GM12892 (cell line): ENCODE measurements at places on chromosomes 16 and 17.

DNA sequence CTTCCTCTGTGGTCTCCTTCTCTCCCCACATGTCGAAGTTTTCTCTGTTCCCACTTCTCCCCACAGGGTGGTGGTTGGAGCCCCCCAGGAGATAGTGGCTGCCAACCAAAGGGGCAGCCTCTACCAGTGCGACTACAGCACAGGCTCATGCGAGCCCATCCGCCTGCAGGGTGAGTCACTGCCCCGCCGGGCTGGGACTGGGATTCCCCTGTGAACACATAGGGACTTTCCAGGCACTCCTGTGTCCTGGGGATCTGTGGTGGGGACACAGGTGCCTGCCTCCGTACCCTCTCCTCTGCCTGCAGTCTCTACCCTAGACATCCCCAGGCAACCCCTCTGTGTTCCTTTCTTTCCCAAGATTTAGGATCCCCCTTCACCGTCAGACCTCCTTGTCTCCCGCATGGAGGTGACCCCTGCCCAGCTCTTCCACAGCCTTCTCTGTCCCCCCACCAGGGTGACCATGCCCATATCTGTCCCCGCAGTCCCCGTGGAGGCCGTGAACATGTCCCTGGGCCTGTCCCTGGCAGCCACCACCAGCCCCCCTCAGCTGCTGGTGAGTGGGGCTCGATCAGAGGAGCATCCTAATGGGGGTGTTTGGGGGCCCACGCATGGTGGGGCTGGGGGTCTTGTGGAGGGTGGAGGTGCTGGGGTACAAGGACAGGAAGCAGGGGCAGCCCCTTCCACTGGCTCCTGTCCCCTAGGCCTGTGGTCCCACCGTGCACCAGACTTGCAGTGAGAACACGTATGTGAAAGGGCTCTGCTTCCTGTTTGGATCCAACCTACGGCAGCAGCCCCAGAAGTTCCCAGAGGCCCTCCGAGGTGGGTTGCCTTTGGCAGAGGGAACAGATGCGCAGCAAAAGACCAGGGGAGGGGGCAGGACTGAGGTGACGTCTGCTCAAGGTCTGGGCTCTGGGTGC is 5.8 kb downstream of the ITGAM start:
- DNase-seq = peak; percentile 61

- DNase-seq = no peak
These were observed 84.9 kb upstream of the GNG13 start for GRCh38 chr16:885391-885790.

- DNase-seq = no peak
These were observed 2.5 kb downstream of the TUBB3 start for GRCh38 chr16:89925596-89926079.

DNA sequence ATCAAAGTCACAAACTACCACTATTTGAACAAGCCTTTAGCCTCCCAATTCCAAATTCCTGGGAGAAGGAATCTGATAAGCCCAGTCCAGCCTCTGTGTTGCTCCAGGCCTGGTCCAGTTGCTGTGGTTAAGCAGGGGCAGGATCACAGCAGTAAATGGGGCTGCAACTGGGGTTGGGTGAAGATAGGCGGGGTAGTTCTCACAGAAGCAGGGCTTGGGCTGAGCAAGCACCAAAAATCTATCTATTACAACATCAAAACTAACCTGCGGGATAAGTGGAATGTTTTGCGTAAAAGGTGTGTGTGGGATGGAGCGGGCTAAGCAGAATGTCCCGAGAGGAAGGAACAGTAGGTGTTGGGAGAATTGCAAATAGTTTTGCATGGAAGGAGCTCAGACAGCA is 23.0 kb upstream of the RNF135 start:
- no peak for DNase-seq

GRCh38 chr17:46883871-46884520 is 32.6 kb downstream of the WNT9B start:
- DNase-seq = no peak

GRCh38 chr16:89600427-89600826 is 13.0 kb upstream of the DPEP1 start:
- DNase-seq = no peak

GRCh38 chr16:27351989-27352388 is 38.2 kb downstream of the IL4R start:
- no peak for DNase-seq

DNA sequence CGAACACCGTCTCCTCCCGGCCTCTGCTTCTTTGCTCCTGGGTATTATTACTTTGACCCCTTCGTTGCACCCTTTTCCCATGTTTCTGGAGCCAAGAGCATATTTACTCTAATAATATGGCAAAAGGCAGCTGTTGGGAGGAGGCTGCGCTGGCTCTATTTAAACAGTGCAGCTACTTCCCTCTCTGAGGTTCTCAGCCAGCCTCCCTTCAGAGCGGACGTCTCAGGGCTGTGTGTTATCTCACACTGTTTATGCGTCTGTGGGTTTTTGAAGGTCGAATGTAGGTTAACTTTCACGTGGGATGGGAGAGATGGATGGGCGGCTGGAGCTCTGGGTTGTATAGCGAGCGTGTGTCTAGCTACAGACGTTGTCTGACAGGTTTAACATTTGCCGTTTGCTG is 45.3 kb downstream of the COX4I1 start:
- DNase-seq = no peak

DNA sequence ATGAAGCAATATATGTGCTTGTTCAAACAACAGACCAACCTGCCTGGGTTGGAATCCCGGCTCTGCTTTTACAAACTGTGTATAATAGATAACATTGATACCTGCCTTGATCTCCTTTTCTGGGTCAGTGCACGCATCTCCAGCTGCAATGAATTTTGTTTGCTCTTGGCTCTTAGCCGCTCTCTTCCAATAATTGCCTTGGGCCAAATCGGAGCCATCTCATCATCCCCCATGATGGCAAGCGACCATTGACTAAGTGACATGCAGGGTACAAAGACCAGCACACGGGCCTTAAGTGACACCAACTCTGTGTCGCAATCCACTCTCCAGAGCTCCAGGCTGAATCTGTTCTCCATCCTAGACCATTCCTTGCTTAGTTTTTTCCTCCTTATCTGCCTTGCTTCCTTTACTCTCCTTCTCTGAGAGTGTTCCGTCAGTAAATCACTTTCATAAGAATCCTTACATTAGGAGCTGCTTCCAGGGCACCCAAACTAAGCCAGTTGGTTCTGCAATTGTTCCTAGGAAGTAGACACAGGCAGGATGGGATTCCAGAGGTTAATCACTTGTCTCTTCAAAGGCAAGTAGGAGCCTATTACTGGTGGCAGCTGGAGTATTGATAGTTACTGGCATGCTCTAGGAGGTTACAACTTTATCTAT is 134.2 kb downstream of the ABCA8 start:
- DNase-seq = no peak

DNA sequence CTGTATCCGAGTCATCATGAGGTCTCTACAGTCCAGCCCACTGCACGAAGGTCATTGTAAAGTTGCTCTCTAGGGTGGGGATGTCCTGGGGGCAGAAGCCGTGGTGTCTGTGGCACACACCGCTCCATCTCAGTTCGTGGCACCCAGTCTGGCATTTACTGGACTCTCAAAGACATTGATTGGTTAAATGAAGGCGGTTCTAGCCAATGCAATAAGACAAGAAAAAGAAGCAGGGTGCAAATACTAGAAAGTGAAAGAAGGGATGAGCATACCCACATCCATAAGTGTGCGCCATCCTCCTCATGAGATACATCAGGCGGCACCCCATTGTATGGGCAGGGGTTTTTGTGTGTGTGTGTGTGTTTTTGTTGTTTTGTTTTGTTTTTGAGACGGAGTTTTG is 10.7 kb upstream of the ATP2A3 start:
- DNase-seq = no peak

GRCh38 chr16:17171250-17172143 is 299.3 kb downstream of the XYLT1 start:
- DNase-seq = no peak

GRCh38 chr17:73835605-73836004 is 191.4 kb upstream of the SDK2 start:
- no peak for DNase-seq

- no peak for DNase-seq
These were observed 8.3 kb upstream of the CDC6 start for GRCh38 chr17:40279402-40279801.

DNA sequence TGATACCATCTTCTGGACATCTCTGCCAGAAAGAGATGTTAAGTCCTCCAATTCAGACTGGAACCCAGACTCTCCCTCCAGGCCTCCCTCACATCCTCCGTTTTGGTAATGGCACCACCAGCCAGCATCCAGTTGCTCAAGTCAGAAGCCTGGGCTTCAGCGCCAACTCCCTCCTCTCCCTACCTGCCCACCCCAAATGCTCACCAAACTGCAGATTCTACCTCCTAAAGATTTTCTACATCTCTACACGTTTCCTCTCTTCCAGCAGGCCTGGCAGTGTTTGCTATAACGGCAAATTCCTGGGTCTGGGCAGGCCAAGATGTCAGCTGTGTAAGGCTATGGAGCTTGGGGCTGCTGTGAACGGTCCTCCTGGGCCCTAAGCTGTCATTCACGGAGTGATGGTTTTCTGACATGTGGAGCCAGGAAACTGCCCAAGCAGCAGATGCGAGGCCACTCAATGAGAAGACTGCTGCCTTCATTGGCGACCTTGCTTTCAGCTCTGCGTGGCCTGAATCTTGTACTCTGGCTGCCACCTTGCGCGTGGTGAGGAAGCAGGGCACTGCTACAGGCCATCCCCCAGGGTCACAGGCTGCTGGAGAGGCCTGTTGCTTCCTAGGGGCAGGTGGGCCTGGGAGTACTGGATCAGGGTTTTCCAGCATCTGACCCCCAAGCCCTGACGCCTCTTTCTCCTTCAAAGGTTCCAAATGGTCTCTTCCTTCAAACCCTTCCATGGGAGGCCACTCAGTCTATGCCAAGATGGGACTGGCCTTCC is 37.7 kb downstream of the TBX4 start:
- no peak for DNase-seq

GRCh38 chr17:48074322-48075081 is 26.3 kb downstream of the NFE2L1 start:
- DNase-seq = no peak

GRCh38 chr17:80465327-80465974 is 11.0 kb downstream of the NPTX1 start:
- no peak for DNase-seq

DNA sequence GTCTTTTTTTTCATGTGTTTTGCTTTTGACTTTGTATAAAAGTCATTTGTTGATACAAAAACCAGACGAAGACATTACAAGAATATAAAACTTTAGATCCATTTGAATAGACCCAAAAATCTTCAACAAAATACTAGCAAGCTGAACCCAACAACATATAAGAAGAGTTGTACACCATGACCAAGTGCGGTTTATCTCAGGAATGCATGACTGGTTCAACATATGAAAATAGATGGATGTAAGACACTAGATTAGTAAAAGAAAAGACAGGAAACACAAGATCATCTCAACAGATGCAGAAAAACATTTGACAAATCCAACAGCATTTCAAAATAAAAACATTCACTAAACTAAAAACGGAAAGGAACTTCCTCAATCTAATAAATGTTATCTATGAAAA is 69.0 kb downstream of the TBC1D16 start:
- DNase-seq = no peak

GRCh38 chr16:49821614-49822282 is 34.2 kb downstream of the ZNF423 start:
- DNase-seq = no peak

DNA sequence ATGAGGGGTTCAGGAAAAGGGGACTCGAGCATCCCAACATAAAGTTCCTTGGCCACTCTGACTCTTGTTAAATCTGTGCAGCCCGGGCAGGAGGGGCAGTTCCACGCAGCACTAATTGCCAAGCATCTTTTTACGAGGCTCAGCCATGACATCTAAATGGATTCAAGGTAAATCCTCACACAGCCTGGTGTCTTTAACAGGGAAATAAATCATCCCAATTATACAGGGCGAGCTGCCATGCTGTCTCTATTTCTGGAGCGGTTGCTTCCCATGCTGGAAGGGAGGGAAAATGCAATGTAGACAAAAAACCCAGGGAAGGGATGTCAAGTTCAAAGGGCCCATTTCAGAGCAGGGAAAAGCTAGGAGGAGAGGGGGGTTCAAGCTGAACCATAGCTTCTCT is 110.0 kb downstream of the GAS7 start:
- no peak for DNase-seq

DNA sequence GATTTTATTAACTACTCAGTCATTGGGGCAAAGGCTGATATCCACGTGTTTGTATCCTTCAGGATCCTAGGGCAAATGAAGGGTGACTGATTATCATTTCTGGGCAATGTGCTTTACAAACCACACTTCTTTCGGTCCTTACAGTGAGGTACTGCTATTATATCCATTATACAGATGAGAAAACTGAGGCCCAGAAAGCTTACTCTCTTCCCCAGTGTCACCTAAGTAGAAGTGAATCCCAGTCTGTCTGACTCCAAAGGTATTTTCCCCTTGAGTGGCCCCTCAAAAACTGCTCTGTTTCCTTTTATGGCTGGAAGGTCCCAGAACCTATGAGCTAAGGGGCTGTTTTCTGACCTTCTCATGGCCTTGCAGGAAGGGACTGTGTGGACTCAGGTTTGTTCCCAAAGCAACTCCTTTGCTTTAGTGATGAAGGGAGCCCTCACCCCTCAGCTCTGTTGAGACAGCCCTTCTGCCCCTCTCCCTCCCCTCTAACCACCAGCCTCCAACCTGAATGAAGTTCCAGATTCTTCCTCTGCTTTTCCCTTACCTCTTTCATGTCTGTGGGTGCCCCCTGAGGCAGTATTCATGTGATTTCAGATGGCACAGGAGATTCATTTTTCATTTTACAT is 27.4 kb upstream of the ADGRG1 start:
- DNase-seq = no peak

DNA sequence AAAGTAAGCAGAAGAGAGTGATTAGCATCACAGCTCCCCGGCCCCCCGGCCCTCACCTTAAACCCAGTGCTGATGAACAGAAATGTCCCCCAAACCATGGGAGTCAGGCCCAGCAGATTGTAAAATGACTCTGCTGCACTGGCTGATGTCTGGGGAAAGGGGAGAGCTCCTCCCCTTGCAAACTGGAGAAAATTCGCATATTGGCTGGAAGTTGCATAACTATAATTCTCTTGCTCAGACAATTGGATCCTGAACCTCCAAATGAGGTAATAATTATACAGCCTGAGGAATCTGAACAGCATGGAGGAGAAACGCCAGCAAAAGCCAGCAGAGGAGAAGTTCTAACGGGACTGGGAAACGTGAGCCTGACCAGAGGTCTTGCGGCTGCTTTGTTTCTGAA is 109.7 kb downstream of the C16orf95 start:
- no peak for DNase-seq

GRCh38 chr16:11914210-11915113 is 1.3 kb downstream of the GSPT1 start:
- no peak for DNase-seq

GRCh38 chr17:76726776-76727718 is at the start of gene METTL23:
TSS of gene METTL23 (plus strand) at chr17:76726839. CDS start at chr17:76729711, 2,872 bp downstream.
- DNase-seq = peak; percentile 75

GRCh38 chr16:11156401-11156800 is 99.6 kb downstream of the SOCS1 start:
- no peak for DNase-seq

- DNase-seq = peak; percentile 79
These were observed at the start of gene NXPH3 for GRCh38 chr17:49575679-49576087. TSS of gene NXPH3 (plus strand) at chr17:49575871. CDS start at chr17:49576220, 349 bp downstream.

DNA sequence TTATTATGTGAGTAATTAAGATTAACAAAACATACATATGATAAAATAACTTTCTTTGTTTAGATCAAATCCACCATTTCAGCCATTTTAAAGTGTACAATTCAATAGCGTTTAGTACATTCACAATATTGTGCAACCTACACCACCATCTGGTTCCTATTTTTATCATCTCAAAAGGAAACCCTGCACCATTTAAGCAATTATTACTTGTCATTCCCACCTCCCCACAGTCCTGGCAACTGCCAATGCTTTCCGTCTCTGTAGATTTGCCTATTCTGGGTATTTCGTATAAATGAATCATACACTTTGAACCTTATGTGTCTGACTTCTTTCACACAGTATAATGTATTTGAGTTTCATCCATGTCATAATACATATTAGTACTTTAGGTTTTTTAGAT is 162.5 kb upstream of the CNTNAP4 start:
- DNase-seq = no peak
